ENCODE measurements at places on chromosomes 5 and 9. TPM values are rescaled to one million over a fixed set of nuclear protein-coding genes. Genes with fewer than 3 reads are reported as not detected.

Gene FAM78A
- total RNA-seq = 1.3 TPM

Gene WNT8A
- not detected for total RNA-seq

Gene HAVCR1
- total RNA-seq = not detected

Gene SH3TC2
- 0.24 TPM for total RNA-seq

Gene CDH9
- not detected for total RNA-seq

Gene PRLR
- total RNA-seq = 1.1 TPM

Gene FUT7
- not detected for total RNA-seq

Gene FNIP1
- total RNA-seq = 26.2 TPM

Gene ZSWIM6
- total RNA-seq = 3.8 TPM

Gene TMEM171
- 0.19 TPM for total RNA-seq

Gene TPM2
- total RNA-seq = 812 TPM

Gene REEP2
- 6.6 TPM for total RNA-seq

Gene TICAM2
- 4.7 TPM for total RNA-seq

Gene C9
- total RNA-seq = not detected

Gene RPL7A
- total RNA-seq = 3,336 TPM

Gene ACSL6
- total RNA-seq = not detected

Gene AGTPBP1
- 4.7 TPM for total RNA-seq

Gene DBN1
- total RNA-seq = 86.3 TPM

Gene LCN10
- total RNA-seq = not detected

Gene NEUROG1
- not detected for total RNA-seq

Gene SLC25A2
- not detected for total RNA-seq

Gene MRPS2
- total RNA-seq = 34.6 TPM

Gene SPINK13
- total RNA-seq = 6.4 TPM

Gene CCL27
- not detected for total RNA-seq

Gene KLHL3
- total RNA-seq = 2.6 TPM

Gene CDC25C
- 0.83 TPM for total RNA-seq

Gene HAND1
- total RNA-seq = not detected

Gene TMOD1
- total RNA-seq = 0.39 TPM

Gene SOHLH1
- total RNA-seq = not detected

Gene FBP1
- total RNA-seq = not detected

Gene ZDHHC11
- total RNA-seq = 0.20 TPM

Gene FLT4
- 2.8 TPM for total RNA-seq

Data from cardiac ventricle fibroblast (primary cell).